ENCODE measurements at places on chromosomes 16 and 17.

- DNase-seq, result no peak
Measured at GRCh38 chr17:51799240-51799639, 359.3 kb downstream of the CA10 start.

DNA sequence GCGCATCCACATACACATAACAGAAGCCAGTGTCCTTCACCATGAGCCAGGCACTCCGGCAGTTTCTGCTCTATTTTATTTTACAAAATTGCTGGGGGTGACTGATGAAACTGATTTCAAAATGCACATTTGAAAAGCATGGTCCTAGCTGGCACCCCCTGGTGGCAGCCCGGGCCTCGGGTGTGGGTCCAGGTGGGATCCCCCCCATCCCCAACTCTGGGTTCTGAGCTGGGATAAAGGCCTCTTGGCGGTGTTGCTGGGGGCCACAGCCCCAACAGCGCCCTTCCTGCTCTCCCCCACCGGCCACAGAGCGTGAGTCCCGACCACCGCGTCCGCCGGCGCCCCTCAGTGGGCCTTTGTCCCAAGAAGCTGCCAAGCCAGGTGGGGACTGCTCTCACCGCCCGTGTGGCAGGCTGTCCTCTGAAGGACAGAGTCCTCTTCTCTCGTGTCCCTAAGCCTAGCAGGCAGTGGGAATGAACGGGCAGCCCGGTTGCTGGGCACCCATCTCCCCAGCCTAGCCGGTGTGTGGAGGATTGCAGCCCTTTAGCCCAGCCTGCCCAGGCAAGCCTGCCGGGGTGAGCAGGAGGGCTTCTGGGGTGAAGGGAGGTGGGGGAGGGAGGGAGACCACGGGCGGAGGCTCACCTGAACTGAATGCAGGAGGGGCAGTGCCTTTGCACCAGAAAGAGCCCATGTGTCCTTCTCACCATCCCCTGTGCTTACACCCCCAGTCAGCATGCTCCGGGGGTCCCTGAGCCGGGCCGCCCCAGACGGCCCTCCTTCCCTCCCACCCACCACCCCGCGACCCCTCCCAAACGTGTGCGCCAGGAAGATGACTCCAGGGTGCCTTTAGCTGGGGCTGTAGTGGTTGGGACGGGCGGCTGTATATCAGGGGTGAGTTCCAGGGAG lies 898 bp downstream of the SNAI3 start:
- DNase-seq, result no peak

DNA sequence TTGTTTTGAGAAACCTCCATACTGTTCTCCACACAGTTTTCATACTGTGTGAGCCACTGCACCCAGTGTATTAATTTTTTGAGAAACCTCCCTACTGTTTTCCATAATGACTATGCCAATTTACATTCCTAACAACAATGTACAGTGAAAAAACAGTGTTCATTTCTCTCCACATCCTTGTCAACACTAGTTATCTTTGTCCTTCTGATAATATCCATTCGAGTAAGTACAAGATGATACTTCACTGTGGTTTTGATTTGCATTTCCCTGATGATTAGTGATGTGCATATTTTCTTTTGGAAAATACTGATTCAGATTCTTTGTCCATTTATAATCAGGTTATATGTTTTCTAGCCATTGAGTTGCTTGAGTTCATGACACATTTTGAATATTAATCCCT lies 462.0 kb downstream of the CDH11 start:
- no peak for DNase-seq

GRCh38 chr16:85523602-85524364 lies 89.3 kb upstream of the GSE1 start:
- DNase-seq, result peak; percentile 22

GRCh38 chr17:4533523-4534504 lies 21.4 kb downstream of the MYBBP1A start:
- no peak for DNase-seq

GRCh38 chr17:7606280-7606679 lies 8.4 kb downstream of the FXR2 start:
- no peak for DNase-seq

GRCh38 chr17:48262982-48263730 lies 155.6 kb downstream of the SNX11 start:
- DNase-seq, result no peak

DNA sequence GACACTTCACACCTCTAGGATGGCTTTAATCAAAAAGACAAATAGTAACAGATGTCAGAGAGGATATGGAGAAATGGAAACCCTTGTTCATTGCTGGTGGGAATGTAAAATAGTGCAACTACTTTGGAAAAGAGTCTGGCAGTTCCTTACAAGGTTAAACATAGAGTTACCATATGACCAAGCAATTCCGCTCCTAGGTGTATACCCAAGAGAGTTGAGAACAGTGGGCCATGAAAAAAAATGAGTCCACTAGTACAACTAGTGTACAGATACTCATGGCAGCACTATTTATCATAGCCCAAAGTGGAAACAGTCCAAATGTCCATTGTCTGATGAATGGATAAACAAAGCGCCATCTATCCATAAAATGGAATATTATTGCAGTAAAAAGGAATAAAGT lies 39.1 kb downstream of the OR1D5 start:
- DNase-seq, result no peak

- no peak for DNase-seq
Measured at GRCh38 chr17:77323413-77324171, 182.8 kb downstream of the SEC14L1 start.

DNA sequence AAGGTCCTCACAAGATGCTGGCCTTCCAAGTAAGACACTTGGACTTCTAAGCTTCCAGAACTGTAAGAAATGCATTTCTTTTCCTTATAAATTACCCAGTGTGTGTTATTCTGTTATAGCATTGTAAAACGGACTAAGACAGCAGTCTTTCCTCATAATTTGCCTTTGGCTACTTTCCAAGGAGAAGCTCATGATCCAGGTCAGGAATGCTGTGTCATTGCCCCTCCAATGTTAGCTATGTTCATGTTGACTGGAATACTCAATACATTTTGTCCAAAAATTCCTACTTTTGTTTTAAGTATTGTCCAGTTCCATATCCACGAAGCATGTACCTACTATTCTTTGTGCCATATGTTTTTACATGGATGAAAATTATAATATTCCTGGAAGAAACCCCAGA lies 234.6 kb downstream of the HS3ST3A1 start:
- DNase-seq, result no peak

- no peak for DNase-seq
Measured at GRCh38 chr16:50315346-50315997, 49.1 kb downstream of the ADCY7 start.

GRCh38 chr17:37713624-37714023 lies 31.2 kb downstream of the HNF1B start:
- no peak for DNase-seq

GRCh38 chr17:38703742-38704605 lies 1.1 kb upstream of the MLLT6 start:
- peak; percentile 83 for DNase-seq

DNA sequence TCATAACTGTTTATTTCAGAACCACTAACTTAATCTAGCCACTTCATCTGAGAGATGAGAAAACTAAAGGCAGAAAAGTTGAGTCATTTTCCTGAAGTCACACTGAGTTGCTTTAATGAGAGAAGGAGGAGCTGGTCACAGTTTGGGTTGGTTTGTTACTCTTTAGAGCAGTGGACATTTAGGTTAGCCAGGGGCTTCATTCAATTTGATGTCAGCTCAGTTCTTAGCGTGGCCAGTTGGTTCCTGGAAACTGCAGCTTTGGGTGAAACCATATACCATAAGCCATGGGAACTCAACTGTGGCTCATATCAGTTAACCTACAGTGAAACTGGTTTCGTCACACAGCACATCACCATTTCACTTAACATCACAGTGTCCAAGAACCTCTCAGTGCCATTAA lies 59.2 kb upstream of the ADORA2B start:
- DNase-seq, result no peak

GRCh38 chr17:17774009-17774881 lies 62.5 kb downstream of the SREBF1 start:
- DNase-seq, result no peak

DNA sequence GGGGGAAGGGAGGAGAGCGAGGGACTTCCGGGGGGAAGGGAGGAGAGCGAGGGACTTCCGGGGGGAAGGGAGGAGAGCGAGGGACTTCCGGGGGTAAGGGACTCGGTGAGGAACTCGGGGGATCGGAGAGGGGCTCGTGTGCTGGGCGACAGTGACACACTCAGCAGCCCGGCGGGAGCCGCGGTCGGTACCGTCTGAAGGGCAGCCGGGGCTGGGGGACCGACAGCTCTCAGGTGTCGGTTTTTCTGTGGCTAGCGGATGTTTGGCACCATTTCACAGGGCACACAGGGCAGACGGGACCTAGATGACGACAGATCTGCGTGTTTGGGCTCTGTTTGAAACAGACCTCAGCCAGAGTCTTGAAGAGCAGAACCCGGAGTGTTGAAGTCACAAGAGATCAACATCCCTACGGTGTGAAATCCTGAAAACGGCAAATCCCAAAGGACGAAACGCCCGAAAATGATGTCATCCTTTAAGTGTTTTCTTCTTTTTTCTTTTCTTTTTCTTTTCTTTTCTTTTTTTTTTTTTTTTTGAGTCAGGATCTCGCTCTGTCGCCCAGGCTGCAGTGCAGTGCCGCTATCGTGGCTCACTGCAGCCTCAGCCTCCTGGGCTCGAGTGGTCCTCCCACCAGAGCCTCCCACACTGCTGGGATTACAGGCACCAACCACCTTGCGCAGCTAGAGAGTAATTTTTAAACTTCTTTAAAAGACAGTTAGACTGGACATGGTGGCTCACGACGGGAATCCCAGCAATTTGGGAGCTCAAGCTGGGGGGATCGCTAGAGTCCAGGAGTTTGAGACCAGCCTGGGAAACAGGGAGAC lies 23.9 kb downstream of the ZNF778 start:
- no peak for DNase-seq

- DNase-seq, result peak; percentile 27
Measured at GRCh38 chr16:24036614-24037013, 200.8 kb downstream of the PRKCB start.

GRCh38 chr16:84557504-84557903 lies 53.0 kb upstream of the MEAK7 start:
- DNase-seq, result no peak

GRCh38 chr17:33014751-33015150 lies 23.1 kb downstream of the SPACA3 start:
- no peak for DNase-seq

DNA sequence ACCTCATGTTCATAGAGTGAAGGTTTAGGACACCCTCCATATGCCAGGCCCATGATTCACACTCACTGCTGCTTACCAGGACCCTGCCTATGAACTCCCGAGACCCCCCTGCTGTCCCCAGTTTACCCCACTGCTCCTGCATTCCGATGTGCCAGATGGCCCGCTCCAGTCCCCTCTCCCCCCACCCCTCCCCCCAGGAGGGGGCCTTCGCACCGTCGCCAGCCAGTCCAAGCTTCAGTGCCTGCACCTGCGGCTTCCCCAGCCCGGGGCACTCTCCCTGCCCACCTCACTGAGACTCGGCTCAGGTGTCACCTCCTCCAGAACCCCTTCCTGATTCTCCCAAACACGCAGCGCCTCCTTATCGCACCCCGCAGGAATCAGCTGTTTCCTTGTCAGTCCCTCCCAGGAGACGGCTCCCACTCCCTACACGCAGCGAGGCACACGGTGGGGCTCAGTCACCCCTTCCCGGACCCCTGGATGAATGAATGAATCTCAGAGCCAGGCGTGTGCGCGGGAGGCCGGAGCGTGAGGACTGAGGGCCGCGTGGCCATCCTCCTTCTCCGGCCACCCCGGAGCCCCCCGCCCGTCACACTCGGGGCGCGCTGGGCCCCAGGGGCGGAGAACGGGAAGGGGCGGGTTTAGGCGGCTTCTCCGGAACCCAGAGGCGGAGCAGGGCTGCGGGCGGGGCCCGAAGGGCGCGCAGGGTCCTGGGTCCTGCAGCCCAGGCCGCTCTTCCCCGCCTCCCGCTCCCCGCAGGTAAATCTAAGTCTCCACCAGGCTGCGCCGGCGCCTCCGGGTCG lies 1.6 kb downstream of the MYO1C start:
- no peak for DNase-seq

- DNase-seq, result no peak
Measured at GRCh38 chr17:79081571-79082276, 7.1 kb downstream of the ENGASE start.

- no peak for DNase-seq
Measured at GRCh38 chr17:742147-742793, 9.8 kb downstream of the GEMIN4 start.

GRCh38 chr17:49494986-49495841 lies at the start of gene NGFR:
Gene NGFR (plus strand): TSS chr17:49495293. CDS start chr17:49495418, 125 bp downstream.
- DNase-seq, result no peak

DNA sequence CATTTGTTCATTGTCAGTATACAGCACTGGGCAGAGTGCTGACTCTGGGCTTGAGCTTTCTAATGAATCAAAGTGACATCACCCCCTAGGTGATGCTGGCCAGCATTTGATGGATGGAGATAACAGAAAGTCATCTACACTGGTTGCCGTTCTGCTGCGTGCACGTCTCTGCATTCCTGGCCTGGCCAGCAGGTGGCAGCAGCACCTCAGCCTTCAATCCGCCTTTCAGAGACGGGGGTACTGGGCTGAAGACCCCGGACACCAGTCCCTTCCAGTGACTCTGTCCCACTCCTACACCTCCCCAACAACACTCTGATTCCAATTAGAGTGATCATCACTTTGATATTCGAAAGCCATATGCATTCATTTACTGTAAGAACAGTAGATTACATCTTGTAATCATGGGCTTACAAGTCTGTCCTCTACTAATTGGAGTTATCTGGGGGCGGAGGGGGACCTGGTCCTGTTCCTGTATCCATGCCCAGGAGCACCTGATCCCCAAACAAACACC lies 6.0 kb downstream of the CPSF4L start:
- DNase-seq, result no peak

DNA sequence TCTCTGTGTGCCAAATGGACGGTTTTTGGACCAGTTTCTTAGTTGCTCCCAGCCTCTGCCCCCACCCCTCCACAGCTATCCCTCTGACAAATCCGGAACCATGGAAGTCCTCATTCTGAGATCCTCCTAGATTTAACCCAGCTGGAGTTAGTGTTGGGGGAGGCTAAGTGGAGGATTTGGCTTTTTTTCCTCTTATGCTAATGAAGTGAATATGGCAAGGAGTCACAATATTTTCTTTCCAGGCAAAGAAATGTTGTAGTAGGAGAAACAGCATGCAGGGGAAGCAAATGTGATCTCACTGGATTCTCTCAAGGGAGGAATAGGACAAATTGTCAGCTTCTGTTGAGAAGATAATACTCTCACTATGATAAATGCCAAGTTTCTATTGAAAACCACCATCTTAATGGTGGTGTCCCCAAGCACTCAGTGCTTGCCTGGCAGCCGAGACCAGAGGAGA lies 159.5 kb downstream of the MSI2 start:
- no peak for DNase-seq

DNA sequence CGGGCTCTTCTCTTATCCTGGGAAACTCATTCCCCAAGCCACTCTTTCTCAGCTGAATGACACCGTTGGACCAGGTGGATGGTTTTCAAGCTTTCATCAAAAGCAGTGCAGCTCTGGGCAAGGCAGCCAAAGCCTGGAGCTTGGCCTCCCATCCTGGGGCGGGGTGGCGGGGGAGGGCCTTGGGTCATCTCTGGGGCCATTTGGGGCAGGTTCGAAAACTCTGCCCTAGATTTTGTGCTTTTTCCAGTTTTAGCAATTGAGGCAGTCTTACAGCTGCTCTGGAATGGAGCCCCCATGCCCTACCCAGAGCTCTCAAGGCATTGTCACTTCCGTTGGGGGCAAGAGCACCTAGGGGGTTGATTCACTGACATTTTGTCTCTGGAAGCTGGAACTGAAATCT lies 9.1 kb downstream of the MPRIP start:
- no peak for DNase-seq

- DNase-seq, result no peak
Measured at GRCh38 chr16:85781695-85782370, 17.5 kb downstream of the EMC8 start.

Data from NCI-H2029 treated with DMSO at 0.1 percent for 48 hours (cell line).